Breast epithelium (tissue), 4 donors: ENCODE measurements at places on chromosomes 7 and 10. TPM values are rescaled to one million over a fixed set of nuclear protein-coding genes. Genes with fewer than 3 reads are reported as not detected.

Gene POLR2J3
- 16.5 TPM for total RNA-seq

Gene CTBP2
- 91.2 TPM for total RNA-seq

Gene SFTPA1
- not detected for total RNA-seq

Gene TMEM229A
- not detected for total RNA-seq

Gene HOXA2
- 1.3 TPM for total RNA-seq

Gene SPDYE5
- total RNA-seq, result not detected

Gene FAM13C
- 13.9 TPM for total RNA-seq

Gene ELOVL3
- 2.2 TPM for total RNA-seq

Gene TUBB8
- 0.59 TPM for total RNA-seq
